ENCODE measurements at places on chromosomes 3 and 15. TPM values are rescaled to one million over a fixed set of nuclear protein-coding genes. Genes with fewer than 3 reads are reported as not detected.

- no peak overlapping the region for H3K27ac ChIP-seq
- H3K4me3 ChIP-seq, result no peak overlapping the region
- peaks cover 32% of the 10 kb centered on the region for H3K4me1 ChIP-seq
- no peaks in the 10 kb centered on the region for H3K27me3 ChIP-seq
- no peak for DNase-seq
- no peaks in the 10 kb centered on the region for H3K36me3 ChIP-seq
Measured at GRCh38 chr3:185717627-185718402, 107.0 kb downstream of the IGF2BP2 start.

GRCh38 chr15:70907784-70908471 lies 15.3 kb downstream of the LRRC49 start:
- H3K4me3 ChIP-seq, result no peak overlapping the region
- H3K27me3 ChIP-seq, result no peaks in the 10 kb centered on the region
- no peak overlapping the region for H3K27ac ChIP-seq
- DNase-seq, result peak; percentile 14
- peaks cover 3% of the 10 kb centered on the region for H3K36me3 ChIP-seq

DNA sequence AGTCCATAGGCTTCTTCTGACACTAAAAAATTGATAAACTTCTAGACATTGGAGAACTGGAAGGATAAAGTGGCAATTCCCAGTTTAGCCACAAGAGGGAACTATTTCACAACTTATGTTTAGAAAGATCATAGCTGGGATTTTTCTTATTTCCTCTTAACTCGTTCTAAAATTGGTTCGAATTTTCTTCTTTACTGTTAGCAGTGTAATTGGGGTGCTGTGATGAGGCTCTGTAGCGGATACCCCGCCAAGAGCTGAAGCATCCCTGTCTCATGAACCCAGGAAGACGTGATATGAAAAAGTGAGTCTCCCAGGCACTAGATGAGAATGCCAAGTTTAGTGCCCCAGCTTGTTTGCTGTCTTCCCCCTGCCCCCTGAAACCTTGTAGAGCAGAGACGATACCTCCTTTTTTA lies 85.1 kb downstream of the PDCD6IP start:
- peak overlapping the region; percentile 16 for H3K4me3 ChIP-seq
- no peak overlapping the region for H3K27ac ChIP-seq

DNA sequence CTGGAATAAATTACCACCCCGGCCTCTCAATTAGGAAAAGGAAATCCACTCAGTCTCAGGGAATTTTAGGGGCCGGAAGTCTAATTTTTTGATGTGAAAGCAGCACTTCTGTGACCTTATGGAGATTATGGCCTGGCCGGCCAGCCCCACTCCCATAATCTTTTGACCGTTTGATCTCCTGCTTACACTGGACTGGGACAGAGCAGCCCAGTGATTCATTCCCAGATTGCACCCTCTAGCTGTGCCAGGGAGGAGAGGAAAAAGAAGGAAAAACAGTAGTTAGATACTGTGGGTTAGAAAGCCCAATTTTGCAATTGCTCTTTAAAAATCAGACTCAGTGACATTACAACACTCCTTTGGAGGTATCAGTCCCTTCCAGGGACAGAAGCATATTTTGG lies 32.4 kb downstream of the GJD2 start:
- H3K4me1 ChIP-seq, result peaks cover 29% of the 10 kb centered on the region
- no peaks in the 10 kb centered on the region for H3K27me3 ChIP-seq
- H3K36me3 ChIP-seq, result no peaks in the 10 kb centered on the region
- H3K27ac ChIP-seq, result peak overlapping the region; percentile 68
- peak overlapping the region; percentile 39 for H3K4me3 ChIP-seq
- peak; percentile 43 for DNase-seq

The PPP1R2 gene
- total RNA-seq, result 63.8 TPM

- H3K36me3 ChIP-seq, result peaks cover 5% of the 10 kb centered on the region
- H3K4me3 ChIP-seq, result no peak overlapping the region
- peak; percentile 87 for DNase-seq
- no peak overlapping the region for H3K27ac ChIP-seq
Measured at GRCh38 chr3:26712211-26713026, 89.8 kb downstream of the LRRC3B start.

Data from neural progenitor cell (in vitro differentiated cells).